Non-pigmented ciliary epithelial cell (primary cell): ENCODE measurements at places on chromosomes 5 and 9.

DNA sequence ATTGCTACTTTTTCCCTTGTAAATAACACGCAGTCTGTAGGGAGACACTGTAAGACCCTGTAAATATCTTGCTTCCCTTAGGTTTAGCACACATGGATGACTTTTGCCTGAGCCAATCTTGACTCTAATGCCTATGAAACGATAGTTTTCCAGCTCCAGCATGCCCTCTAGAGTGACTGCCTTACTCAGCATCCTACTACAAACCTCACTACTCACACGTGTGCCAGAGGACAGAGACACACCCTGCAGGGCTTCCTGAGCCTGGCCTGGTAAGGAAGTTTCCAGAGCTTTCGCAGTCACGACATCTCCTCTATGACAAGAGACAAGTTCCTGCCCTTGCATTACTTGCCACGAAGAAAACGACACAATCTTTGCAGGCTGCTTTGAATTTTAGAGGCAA, 138.1 kb downstream of the ATPSCKMT start:
- DNase-seq = peak; percentile 20

GRCh38 chr9:70177121-70177520, 81.7 kb upstream of the SMC5 start:
- DNase-seq = no peak

DNA sequence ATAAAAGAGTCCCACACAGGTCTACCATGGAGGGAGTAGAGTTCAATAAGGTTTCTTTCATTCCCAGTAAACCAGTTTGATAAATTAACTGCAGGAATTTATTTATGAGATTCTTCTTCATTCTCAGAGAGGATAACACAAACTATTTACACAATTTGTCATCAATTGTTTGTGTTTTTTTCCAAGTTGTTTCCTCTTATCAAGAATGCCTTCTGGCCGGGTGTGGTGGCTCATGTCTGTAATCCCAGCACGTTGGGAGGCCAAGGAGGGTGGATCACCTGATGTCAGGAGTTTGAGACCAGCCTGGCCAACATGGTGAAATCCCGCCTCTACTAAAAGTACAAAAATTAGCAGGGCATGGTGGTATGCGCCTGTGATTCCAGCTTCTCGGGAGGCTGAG, 216.7 kb downstream of the MLLT3 start:
- no peak for DNase-seq

GRCh38 chr5:179240561-179240960, 104.7 kb downstream of the ADAMTS2 start:
- DNase-seq = no peak

DNA sequence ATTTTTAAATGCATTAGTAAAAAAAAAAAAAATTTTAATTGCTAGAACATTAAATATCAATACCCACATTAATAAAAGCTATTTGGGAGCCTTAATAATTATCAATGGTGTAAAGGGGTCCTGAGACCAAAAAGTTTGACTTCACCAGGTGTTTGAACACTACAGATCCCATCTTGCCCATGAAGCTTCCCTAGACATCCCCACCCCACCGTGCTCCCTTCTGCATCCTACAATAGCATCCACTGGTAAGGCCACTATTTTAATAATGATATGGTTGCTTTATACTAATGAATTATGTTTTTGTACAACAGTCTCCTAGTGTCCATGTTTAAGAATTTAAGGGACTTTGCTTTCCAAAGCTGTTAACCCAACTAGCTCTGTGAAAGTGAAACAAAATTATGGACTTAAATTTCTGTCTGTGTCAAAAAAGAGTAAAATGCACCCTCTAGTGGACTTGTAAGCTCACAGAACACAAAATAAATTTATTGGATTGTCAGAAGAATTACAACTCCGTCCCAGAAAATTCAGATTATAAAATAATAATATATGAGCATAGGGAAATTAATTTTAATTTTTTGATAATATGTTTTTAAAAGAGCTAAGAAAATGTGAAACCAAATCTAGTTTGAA, 76.0 kb downstream of the ARL15 start:
- DNase-seq = no peak

DNA sequence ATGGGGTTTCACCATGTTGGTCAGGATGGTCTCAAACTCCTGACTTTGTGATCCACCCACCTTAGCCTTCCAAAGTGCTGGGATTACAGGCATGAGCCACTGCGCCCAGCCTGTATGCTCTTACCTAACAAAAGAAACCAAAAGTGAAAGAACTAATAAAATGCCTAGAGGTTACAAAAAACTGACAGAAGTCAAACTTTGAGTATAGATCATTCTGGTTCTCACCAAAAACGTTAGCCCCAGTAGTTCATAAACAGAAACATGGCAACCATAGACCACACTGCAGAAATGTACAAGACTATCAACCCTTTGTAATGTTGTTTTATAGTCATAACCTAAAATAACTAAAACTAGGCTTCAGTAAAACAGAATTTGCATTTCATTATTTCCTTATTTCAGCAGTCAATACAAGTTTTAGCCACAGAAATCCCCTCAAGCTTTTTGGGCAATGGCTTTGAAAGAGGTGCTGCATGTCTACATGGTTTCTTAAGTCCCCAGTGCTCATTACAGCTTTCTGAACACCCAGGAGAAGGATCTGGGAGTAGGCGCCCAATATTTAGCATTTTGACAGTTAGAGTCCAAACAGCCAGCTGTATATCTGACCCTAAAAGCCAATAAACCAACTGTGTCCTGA, 72.5 kb downstream of the EPB41L4A start:
- DNase-seq = no peak

DNA sequence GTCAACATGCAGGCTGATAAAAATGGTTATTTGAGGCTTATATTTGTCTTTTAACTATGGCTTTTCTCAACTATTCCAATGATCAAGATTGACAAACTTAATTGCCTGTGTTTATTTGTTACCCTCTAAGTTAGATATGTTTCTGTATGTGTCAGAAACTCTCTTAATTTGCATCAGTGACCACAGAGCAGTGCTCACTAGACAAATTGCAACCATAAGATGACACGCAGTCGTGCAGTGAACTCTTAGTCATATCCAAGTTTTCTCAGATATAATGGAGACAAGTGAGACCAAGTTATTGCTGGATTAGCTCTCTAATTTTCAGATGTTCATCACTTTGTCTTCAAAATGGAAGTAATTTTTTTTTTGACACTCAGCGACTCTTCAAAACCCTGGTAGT, 342.2 kb upstream of the RFX3 start:
- DNase-seq = no peak

DNA sequence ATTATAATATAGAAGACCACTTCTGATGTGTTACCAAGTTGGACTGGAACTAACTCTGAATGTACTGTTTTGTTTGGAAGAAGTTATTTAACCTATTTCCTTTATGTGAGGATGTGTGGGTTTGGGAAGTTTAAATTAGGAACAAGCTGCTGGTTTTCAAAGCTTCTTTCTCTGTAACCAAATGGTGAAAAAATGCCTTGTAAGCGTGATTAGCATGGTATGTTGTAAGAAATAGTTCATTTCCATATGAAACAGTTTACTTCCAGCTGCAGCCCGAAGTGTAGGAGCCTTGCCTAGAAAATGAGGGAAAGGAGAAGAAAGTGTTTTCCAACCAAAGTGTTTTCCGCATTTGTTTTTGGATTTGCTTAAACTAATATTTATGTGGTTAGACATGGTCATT, 36.0 kb downstream of the TTC1 start:
- DNase-seq = no peak

GRCh38 chr5:92353107-92354030, 970.3 kb upstream of the ARRDC3 start:
- no peak for DNase-seq
